Activated CD4-positive, CD25-positive, alpha-beta regulatory T cell (primary cell): ENCODE measurements at places on chromosomes 11 and 22.

GRCh38 chr11:32829680-32830412 lies at the start of gene PRRG4:
TSS of gene PRRG4 (plus strand) at chr11:32829927. CDS start at chr11:32830530, 603 bp downstream.
- peak; percentile 7 for DNase-seq

- DNase-seq = no peak
Observed at GRCh38 chr11:71913756-71914526, 14.5 kb downstream of the XNDC1N start.

DNA sequence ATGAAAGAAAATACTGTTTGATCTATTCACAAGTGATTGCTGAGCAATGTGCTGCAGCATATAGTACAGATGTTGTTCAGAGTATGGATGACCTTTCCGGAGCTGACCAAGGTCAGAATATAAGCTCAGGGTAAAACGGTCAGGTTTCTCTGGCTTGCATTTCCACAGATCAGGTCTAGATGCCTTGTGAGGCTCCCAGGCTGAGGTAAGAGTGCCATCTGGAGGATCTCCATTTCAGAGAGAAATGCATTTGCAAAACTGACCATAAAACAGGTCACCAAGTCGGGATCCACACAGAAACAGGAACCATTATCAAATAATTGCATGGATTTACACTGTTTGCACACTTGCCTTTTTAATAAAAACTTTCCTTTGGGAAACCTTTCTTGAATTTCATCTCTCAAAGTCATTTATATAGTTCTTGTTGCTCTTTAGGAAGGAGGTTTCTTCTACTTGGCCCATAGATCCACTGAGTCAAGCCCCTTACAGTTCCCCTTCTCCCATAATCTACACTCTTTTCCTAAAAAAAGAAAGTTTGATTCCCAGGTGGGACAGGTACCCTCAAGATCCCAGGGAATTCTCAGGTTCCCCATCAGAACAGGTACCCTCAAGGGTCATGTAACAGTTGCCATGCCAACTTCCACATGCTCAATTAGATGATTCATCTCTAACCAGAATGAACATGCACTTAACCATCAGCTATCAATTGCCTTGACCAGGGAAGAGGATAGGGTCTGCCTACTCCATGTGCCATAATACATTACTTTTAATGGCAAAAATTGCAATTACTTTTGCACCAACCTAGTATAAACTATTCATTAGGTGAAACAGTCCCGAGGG lies 25.0 kb upstream of the TMPRSS5 start:
- DNase-seq = no peak

- no peak for DNase-seq
Observed at GRCh38 chr22:43707648-43708047, 104.5 kb downstream of the EFCAB6 start.

GRCh38 chr11:72160319-72160718 lies 24.8 kb downstream of the FOLR3 start:
- DNase-seq = no peak

DNA sequence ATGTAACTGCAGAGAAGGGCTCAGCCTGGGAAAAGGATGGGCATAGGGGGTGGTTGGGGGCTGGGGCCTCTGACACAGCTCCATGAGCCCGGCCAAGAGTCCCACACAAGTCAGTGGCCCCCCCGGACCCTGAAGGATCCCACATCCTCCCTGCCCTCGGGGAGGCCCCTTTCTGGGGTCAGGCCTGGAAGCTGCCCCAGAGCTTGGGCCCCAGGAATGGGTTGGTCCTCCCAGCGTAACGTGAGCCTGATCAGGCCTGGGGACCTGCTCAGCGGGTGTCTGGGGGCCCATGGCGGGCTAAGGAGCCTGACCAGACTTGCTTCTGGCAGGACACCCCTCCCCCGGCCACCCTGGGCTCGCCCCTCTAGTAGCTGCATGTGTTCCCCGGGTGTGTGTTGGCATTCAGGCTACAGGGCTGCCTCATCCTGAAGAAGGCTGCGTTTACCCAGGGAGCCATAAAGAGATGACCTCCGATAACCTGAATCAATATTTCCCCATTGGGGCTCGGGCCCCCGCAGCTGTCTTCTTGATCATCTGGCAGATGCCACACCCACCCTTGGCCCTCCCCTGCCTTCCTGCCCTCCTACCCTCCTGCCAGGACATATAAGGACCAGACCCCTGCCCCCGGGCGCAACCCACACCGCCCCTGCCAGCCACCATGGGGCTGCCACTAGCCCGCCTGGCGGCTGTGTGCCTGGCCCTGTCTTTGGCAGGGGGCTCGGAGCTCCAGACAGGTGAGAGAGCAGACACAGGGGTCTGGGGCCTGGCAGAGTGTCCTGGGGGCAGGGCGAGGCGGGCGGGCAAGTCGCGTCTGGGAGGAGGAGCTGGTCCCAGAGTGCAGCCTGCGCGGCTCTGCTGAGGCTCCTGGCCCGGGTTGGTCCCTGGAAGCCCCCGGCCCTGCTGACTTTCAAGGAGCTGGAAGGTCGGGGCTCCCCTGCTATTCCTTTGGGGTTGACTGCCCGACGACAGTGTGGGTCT lies at the start of gene MUC2:
Gene MUC2, plus strand, starts transcription at position 631 of the 978 bp plus-strand sequence.
- no peak for DNase-seq

- no peak for DNase-seq
Observed at GRCh38 chr22:48630433-48630754, 1197.3 kb downstream of the BRD1 start.

DNA sequence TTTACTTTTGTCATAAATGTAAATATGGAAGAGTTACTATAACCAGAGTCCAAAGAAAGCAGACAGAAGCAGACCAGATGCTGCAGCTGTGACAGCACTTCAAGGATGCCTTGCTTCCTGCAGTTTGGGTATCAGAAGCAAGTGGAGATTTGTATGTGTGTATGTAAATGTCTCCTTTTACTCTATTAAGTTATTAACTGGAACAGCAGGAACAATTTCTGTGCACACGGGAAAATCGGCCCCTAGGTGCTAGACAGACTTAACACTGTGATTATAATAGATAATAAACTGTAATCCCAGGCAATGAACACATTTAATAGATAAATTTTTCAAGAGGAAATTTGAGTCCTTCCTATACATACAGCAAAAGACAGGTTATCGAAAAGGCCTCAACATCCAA lies 178.6 kb upstream of the PITPNB start:
- no peak for DNase-seq

DNA sequence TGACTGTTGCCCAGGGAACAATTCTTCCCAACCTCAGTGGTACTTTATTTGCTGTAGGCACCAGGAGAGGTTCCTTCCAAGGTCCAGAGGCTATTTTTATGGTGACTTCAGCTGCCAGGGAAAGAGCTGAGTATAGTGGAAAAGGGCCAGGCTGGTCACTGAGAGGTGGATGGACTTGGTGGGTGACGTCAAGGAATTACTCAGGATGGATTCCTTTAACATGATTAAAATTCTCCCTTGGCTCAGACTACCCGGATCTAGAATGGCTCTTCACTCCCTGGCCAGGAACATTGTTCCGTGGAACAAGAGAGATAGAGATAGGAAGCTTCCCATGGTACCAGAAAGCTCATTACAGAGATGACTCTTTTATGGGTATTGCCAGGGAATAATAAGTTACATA lies 8.7 kb upstream of the CALCA start:
- DNase-seq = no peak

- DNase-seq = no peak
Observed at GRCh38 chr11:69216647-69217051, 60.9 kb downstream of the SMIM38 start.

DNA sequence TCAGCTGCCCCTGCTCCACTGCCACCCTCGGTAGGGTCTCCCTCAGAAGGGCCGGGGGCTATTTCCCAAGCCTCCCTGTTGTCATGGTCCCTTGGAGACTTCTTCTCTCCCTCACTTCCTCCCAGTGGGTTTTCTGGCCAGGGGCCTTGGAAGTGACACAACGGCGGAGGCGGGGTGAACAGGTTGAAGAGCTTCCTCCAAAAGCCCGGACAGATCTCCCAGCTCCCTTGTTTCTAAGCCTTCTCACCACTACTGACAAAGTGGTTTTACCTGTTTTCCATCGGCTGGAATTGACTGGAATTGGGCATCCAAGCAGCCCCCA lies 14.5 kb downstream of the MYH9 start:
- no peak for DNase-seq

DNA sequence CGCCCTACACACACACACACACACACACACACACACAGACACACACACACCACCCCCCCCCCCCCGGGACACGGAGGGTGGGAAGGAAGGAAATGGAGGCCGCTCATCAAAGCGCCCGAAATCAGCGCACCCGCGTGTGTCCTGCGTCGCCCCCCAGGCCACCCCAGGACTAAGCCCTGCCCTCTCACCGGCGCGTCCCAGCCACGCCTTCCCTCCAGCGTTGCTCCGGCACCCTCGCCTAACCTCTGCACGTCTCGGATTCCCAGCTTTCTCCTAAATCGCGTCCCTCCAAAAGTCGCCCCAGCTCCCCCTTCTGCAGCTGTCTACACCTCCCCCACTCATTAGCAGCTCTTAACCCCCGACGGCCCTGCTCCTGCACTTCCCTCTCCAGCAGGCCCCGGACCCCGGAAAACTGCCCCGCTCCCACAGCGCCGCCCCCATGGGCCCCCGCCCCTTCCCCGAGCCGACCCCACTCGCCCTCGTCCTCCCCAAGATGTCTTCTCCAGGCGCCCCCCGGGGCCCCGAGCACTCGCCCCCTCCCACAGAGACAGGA lies 557 bp downstream of the PACSIN2 start:
- DNase-seq = no peak

- peak; percentile 40 for DNase-seq
Observed at GRCh38 chr11:66639066-66639813, 737 bp downstream of the RBM4 start.
